B cell (primary cell): ENCODE measurements at places on chromosomes 7 and 10.

GRCh38 chr7:79714081-79714480 lies 260.6 kb upstream of the MAGI2 start:
- H3K4me3 ChIP-seq, result no peak overlapping the region
- H3K4me1 ChIP-seq, result no peaks in the 10 kb centered on the region
- no peaks in the 10 kb centered on the region for H3K36me3 ChIP-seq
- H3K27me3 ChIP-seq, result no peaks in the 10 kb centered on the region
- DNase-seq, result no peak

- peak; percentile 47 for DNase-seq
- no peak overlapping the region for H3K27ac ChIP-seq
- peaks cover 16% of the 10 kb centered on the region for H3K27me3 ChIP-seq
- H3K36me3 ChIP-seq, result no peaks in the 10 kb centered on the region
- H3K4me1 ChIP-seq, result peaks cover 21% of the 10 kb centered on the region
Observed at GRCh38 chr10:52312942-52313255, 1.2 kb upstream of the DKK1 start.

DNA sequence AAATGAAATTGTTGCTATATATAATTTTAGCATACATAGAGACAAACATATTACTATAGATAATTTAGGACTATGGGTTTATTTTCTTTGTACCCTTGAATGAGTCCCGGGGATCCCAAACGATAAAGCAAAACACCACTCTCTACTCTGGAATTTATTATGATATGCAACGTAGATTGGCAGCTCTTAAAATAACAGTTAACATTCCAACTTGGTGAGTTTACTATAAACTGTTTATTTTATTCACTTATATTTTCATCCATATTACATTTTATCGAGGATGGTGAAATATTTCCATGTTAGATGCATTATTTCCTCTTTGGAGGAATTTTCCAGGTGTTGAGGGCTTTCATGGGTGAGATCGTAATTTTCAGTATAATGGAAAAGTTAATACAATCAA lies 138.7 kb upstream of the DGKB start:
- no peak overlapping the region for H3K27ac ChIP-seq
- no peaks in the 10 kb centered on the region for H3K27me3 ChIP-seq
- no peak overlapping the region for H3K4me3 ChIP-seq
- no peak for DNase-seq

DNA sequence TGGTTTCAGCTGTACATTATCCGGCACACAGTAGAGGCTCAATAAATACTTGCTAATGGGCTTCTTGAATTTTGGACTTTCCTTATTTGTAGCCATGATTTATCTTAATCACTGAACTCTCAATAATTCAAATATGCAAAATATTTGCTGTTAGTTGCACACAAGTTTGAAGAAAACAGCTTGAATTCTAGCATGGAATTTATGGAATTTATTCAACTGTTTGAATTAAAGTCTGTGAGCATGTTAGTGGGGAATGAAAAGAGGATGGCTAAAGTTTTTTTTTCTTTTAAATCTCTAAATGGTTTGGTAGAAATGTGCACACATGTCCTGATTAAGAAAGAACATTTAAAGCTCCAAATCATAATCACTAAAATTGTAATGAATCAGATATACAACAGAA lies 42.5 kb downstream of the SIRT1 start:
- H3K27me3 ChIP-seq, result no peaks in the 10 kb centered on the region
- no peak for DNase-seq
- no peak overlapping the region for H3K27ac ChIP-seq
- H3K36me3 ChIP-seq, result peaks cover 59% of the 10 kb centered on the region
- no peak overlapping the region for H3K4me3 ChIP-seq

DNA sequence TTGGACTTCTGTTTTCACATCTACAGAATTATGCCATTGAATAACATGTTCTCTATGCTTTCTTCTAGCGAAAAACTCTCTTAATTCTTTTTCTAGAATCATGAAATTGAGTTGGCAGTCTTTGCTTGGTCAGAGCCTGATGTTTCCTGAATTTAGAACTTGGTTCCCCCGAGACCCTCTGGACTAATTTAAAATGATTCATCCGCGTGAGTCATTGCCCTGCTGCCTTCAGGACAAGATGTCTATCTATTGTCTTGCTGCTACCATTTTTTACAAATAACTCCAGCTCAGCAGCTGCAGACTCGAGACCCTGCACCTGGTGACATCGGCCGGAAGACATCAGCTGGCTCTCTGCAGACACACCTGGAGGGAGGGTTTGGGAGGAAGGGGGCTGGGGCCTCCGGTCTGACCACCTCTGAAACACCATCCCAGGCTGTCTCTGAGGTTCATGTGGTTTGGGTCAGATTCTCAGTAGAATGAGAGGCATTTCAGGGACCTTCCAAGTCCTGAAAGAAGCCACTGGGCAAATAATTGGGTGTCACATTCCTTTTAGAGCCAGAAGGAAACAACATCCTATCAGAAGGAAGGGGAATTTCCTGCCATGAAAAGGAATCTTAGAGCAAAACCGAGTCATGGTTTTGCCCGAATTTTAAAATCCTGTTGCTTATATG lies 20.9 kb upstream of the KLF6 start:
- peaks cover 49% of the 10 kb centered on the region for H3K4me1 ChIP-seq
- peak; percentile 59 for DNase-seq
- H3K27ac ChIP-seq, result peak overlapping the region; percentile 84
- no peaks in the 10 kb centered on the region for H3K27me3 ChIP-seq

DNA sequence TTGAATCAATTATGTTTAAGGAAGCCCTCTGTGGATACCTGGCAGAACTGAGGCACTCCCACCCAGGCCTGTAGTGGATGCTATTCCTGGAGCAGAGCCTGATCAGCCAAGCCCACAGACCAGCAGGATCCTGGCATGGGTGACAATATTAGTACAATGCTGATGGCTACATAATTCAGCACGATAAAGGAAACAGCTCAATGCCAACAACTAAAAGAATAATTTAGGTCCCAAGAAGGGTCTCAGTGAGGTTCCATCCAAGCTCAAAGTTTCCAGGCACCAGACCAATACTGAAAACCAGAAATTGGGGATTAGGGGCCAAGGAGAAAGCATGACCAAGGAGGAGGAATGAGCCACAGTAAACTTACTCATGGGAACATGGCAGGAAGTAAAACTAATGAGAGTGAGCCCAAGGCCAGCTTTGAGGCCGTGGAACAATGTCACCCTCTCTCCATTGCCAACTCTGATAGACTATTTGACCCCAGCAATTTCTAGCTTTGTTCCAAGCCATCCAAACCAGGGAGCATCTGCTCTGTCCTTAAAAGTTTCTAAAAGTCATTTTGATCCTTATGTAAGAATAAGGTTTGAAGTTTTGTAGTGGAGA lies 1082.4 kb downstream of the KCNMA1 start:
- no peaks in the 10 kb centered on the region for H3K27me3 ChIP-seq
- H3K27ac ChIP-seq, result no peak overlapping the region
- H3K4me3 ChIP-seq, result no peak overlapping the region
- DNase-seq, result no peak

DNA sequence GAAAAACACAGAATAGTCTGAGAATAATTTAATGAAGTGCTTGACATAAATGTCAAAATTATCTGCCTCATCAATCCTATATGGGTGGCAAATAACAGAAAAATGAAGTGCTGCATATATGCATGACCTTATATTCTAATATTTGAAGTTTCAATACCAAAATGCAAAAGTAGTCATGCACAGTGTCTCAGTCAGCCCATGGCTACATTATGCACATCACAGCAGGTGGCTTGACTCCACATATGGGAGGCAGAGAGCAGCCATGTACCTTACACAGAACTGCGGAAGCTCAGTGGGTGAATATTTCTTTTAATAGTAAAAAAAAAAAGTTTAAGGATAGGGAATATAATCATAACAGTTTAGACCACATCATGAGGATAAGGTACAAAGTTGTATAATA lies 17.4 kb upstream of the LIPN start:
- no peaks in the 10 kb centered on the region for H3K4me1 ChIP-seq
- DNase-seq, result no peak
- no peak overlapping the region for H3K27ac ChIP-seq
- no peak overlapping the region for H3K4me3 ChIP-seq

DNA sequence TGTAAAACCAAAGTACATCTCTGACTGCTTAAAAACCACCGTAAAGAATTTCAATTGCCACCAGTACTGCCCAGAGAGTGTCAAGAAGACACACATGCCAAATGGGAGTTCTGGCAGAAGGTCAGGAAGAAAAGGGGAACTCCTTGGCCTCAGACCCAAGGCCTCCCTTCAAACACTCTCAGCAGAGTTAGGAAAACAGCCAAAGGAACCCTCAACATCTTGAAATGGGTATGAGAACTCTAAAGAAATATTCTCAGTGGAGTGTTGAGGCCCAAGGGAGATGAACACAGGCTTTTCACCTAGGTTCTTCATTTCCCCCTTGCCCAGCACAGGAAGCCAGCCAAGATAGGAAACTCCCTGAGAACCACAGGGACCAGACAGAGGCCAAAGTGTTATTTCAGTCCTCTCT lies 96.1 kb upstream of the ASAH2 start:
- H3K36me3 ChIP-seq, result peaks cover 20% of the 10 kb centered on the region
- no peak overlapping the region for H3K27ac ChIP-seq
- peaks cover 12% of the 10 kb centered on the region for H3K4me1 ChIP-seq
- no peaks in the 10 kb centered on the region for H3K27me3 ChIP-seq

DNA sequence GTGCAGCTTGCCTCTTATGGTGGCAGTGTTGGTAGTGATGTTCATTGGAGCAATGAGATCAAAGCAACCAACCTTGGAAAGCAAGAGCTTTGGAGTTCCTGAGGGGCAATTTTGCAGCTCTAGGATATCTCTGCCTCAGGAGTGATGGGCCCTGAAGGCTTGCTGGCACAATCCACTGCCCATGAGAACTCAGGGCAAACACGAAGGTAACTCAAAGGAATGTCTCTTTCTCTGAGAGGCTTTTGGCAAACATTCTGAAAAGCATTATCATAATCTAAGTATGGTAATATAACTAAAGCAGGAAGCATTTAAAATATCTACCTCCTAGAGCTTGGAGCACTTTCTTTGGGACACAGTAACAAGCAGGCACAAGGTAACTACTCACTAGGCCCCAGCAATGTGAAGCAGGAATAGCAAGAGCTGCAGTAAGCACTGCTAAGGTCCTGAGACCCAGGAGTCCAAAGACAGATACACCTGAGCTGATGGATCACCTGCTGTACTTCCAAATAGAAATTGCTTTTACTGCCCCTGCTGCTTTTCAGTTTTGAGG lies 103.1 kb downstream of the NRF1 start:
- H3K4me3 ChIP-seq, result no peak overlapping the region
- no peaks in the 10 kb centered on the region for H3K27me3 ChIP-seq
- DNase-seq, result no peak
- no peak overlapping the region for H3K27ac ChIP-seq

DNA sequence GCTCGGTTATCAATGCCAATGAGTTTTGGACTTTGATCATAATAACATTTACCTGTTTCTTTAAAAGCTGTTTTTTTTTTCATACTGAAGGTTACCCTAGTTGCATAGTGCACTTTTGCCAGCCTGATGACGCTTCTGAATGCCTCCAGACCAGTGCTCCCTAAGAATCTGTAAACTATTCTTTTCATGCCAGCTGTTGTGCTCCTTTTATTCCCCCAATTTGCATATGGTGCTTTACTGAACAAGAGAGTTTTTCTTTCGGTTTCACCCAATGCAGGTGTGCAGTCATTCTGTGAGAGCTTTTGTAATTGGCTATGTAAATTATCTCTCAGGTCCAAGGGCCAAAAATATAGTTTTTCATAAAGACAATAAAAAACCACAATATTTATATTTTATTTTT lies 48.1 kb upstream of the GLCCI1 start:
- H3K4me1 ChIP-seq, result peaks cover 33% of the 10 kb centered on the region
- H3K4me3 ChIP-seq, result peak overlapping the region; percentile 48
- H3K27ac ChIP-seq, result peak overlapping the region; percentile 60
- DNase-seq, result peak; percentile 80
